ENCODE measurements at places on chromosomes 4 and X.

- peak; percentile 3 for DNase-seq
These were observed 108.1 kb downstream of the ATG4A start for GRCh38 chrX:108199691-108200090.

DNA sequence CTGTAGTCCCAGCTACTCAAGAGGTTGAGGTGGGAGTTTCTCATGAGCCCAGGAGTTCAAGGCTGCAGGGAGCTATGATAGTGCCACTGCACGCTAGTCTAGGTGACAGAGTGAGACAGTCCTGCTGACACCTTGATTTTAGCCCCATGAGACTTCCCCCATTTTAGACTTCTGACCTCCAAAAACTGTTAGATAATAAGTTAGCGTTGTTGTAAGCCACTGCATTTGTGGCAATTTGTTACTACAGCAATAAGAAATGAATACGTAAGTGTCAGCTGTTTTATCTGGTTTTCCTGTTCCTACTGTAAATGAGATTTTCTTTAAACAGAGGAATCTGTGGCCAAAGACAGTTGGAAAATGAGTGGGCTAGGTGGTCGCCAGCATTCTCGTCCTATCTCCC is 83.9 kb downstream of the ARHGAP10 start:
- no peak for DNase-seq

DNA sequence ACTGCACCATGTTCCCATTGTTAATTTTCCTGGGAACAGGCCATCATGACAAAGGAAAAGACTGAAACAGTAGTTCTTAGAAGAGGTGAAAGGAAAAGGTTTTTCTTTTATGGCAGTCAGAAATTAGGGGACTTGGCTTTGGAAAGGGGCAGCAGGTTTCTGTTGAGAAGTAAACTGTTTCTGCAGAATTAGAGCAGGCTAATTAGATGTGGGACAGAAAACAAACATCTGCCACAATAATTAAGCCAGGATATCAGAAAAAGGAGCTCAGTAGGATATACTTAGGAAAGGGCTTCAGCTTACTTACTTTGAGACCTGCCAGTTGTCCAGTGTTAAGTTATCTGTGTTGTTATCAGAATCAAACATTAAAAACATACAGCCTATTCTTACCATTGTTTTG is 36.7 kb upstream of the STPG2 start:
- no peak for DNase-seq

GRCh38 chrX:13078739-13079444 is 34.5 kb upstream of the FAM9C start:
- DNase-seq: no peak
